ENCODE measurements at places on chromosomes 7 and 10. TPM values are rescaled to one million over a fixed set of nuclear protein-coding genes. Genes with fewer than 3 reads are reported as not detected.

DNA sequence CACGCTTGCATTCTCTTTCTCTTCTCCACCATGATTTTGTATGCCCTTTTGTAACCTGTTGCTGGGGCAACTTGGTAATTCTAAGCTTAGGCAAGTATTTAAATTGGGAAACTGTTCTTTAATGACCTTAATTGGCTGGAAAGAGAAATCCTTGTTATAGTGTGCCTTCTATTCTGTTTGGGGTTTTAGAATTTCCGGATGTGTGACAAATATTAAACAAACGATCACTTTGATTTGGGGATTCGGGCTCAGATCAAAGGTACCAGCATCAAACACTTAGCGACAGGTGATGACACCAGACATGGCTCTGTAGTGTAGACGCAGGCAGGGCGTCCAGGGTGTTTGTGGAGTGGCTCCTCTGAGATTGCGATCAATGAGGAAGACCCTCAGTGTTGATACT lies 55.0 kb downstream of the RAB11FIP2 start:
- H3K27me3 ChIP-seq, result no peaks in the 10 kb centered on the region
- H3K4me1 ChIP-seq, result no peaks in the 10 kb centered on the region
- H3K27ac ChIP-seq, result no peak overlapping the region
- H3K4me3 ChIP-seq, result no peak overlapping the region

DNA sequence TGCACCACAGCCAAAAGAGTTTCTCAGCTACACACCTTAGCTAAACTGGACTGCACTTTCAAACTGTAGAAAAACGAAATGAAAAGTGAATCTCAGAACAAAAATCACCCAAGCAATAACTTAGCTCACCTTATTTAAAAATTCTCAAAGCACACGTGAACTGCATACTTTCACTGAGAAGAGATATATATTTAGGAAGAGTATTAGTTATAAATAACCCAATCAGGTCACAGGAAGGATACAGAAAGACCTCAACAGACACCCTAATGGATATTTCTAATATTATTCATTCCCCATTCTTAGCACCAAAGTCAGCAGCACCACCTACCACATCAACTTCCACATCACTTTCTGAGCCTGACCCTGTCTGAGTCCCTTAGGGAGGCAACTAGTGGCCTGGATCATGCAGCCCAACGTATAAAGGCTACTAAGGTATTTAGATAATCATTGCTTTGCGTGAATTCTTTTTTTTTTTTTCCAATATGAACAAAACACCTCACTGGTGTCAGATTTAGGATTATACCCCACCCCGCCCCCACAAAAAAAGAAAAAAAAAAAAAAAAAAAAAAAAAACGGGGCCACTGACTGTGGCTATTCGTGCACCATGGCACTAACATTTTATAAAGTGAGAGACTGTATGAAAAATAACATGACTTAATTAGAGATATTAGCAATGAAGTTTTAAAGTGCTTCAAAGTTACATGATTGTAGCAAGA lies 2.6 kb downstream of the ABI1 start:
- no peaks in the 10 kb centered on the region for H3K27me3 ChIP-seq
- H3K4me1 ChIP-seq, result peaks cover 53% of the 10 kb centered on the region
- H3K36me3 ChIP-seq, result no peaks in the 10 kb centered on the region
- no peak overlapping the region for H3K27ac ChIP-seq

DNA sequence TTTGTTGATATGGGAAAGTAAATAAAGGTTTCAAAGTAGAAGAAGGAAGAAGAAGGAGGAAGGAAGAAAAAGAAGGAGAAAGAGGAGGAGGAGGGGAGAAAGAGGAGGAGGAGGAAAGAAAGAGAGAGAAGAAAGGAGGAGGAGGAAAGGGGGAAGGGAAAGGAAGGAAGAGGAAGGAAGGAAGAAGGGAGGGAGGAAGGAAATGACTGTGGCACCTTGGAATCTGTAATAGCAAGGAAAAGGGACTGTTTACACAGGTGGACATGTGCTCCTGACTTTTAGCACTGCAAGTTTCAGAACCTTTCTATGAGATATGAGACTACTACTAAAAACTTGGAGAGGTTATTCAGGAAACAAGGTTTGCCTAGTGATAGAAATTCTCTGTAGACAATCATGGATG lies 153.2 kb downstream of the BTAF1 start:
- no peak for DNase-seq
- 0 out of 3 replicates have a peak, but pooled peaks cover 3% of the 10 kb centered on the region for H3K36me3 ChIP-seq
- no peak overlapping the region for H3K27ac ChIP-seq
- H3K4me3 ChIP-seq, result no peak overlapping the region
- no peaks in the 10 kb centered on the region for H3K4me1 ChIP-seq

Gene ACTR3C
- total RNA-seq, result 7.5 TPM

DNA sequence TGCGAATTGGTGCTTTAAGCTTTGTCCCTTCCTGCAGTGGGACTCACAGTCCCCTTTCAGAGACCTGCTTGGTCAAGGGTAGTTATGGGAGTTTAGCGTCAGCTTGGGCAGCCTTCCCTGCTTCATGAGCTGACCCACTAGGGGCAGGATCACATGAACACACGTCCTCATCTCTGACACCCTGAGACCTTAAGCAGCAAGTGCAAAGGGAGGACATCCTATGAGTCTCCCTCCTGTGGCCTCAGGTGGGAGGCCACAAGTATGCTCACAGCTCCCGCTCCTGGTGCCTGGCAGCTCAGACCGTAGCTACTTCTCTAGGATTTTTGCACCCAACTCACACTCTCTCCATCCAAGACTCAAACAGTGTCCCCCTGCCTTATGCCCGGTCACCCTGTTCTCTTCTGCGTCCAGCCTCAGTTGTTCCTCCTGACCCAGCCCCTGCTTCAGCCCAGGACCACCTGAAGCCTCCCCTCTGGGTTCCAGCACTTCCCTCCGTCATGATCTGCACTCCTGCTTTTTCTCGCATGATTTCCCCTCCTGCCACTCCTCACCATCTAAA lies 136.6 kb upstream of the FAM20C start:
- H3K4me3 ChIP-seq, result no peak overlapping the region
- H3K36me3 ChIP-seq, result no peaks in the 10 kb centered on the region
- no peak for DNase-seq
- H3K4me1 ChIP-seq, result no peaks in the 10 kb centered on the region

- DNase-seq, result no peak
- no peaks in the 10 kb centered on the region for H3K4me1 ChIP-seq
- no peak overlapping the region for H3K4me3 ChIP-seq
- H3K27ac ChIP-seq, result no peak overlapping the region
Measured at GRCh38 chr7:132437730-132438129, 138.5 kb downstream of the PLXNA4 start.

GRCh38 chr10:17199351-17199804 lies 2.1 kb downstream of the TRDMT1 start:
- H3K27me3 ChIP-seq, result no peaks in the 10 kb centered on the region
- peaks cover 32% of the 10 kb centered on the region for H3K4me1 ChIP-seq
- H3K4me3 ChIP-seq, result no peak overlapping the region
- H3K27ac ChIP-seq, result no peak overlapping the region
- DNase-seq, result no peak
- H3K36me3 ChIP-seq, result no peaks in the 10 kb centered on the region
